ENCODE measurements at places on chromosomes 7 and 10.

DNA sequence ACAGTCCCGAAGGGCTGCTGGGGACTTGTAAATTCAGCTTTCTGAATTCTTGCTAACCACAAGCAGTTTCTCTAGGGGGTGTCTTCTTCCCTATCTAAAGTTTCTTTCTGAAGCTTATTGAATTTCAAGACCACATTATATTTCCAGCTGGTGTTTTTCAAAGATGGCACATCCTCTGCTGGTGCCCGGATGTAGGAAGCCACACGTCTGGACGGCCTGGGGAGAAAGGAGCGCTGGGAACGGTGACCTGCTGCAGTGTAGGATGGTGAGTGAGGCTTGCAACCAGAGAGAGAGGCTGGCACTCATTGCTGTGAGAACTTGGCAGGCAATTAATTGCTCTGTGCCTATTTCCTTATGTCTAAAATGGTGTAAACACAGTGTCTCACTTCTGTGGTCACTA is 776.4 kb downstream of the TYW1 start:
- no peak overlapping the region for H3K27ac ChIP-seq
- H3K4me1 ChIP-seq: no peaks in the 10 kb centered on the region
- H3K27me3 ChIP-seq: no peaks in the 10 kb centered on the region
- H3K36me3 ChIP-seq: no peaks in the 10 kb centered on the region
- no peak overlapping the region for H3K4me3 ChIP-seq

GRCh38 chr7:123131961-123132360 is 67.8 kb downstream of the SLC13A1 start:
- no peak for DNase-seq
- H3K27ac ChIP-seq: no peak overlapping the region
- H3K4me1 ChIP-seq: no peaks in the 10 kb centered on the region
- H3K27me3 ChIP-seq: no peaks in the 10 kb centered on the region
- no peaks in the 10 kb centered on the region for H3K36me3 ChIP-seq
- no peak overlapping the region for H3K4me3 ChIP-seq

DNA sequence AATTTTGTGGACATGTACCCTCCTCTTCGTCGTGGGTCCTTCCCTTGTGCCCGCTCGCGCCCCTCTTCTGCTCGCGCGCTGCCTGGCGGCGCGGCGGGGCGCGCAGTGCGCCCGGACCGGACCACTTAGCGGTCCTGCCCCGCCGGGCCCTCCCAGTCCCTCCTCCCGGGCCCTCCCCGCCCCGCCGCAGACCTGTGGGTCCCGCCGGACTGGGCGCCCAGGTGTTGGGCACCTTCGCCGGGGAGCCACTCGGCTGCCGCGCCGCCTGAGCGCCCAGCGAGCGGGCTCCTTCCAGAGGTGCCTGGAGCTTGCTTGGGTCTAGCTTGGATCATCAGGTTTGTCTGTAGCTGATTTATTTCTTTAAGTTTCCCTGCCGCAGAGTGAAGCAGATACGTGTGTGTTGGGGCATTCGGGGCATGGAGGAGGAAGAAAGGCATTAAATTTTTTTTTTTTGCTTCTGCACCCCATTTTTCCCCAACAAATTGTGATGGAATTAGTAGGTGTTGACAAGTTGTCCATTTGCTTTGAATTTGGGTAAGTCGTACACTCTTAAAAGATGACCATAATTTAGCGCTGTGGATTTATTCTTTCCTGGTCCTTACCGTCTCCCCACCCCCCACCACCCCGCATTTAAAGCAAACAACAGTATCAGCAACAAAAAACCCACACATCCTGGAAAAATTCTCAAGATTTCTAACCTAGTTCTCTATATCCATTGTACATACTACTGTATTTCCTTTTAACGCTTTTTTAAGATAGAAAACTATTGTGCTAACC is 905 bp downstream of the C1GALT1 start:
- no peaks in the 10 kb centered on the region for H3K36me3 ChIP-seq
- peak overlapping the region; percentile 93 for H3K4me3 ChIP-seq
- H3K27me3 ChIP-seq: no peaks in the 10 kb centered on the region
- DNase-seq: no peak
- peak overlapping the region; percentile 97 for H3K27ac ChIP-seq

DNA sequence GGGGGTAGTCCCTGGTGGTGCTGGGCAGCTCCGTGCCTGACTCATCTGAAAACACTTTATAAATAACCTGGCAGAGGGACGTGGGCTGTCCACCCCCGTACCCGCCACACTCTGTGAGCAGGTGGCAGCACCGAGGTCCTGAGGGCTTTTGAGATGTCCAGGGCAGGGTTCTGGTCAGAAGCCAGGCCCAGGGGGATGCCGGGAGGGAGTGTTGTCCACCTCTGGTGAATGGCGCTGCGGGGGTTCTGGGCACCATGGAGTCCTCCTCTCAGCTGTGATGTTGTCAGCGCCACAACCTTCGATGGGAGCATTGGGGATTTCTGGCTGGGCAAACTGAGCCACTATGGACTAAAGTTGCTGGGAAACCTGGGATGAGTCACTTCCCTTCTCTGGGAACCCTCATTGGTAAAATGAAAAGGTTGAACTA is 27.4 kb upstream of the GOLGA7B start:
- H3K36me3 ChIP-seq: no peaks in the 10 kb centered on the region
- no peaks in the 10 kb centered on the region for H3K4me1 ChIP-seq
- no peaks in the 10 kb centered on the region for H3K27me3 ChIP-seq
- no peak overlapping the region for H3K4me3 ChIP-seq
- H3K27ac ChIP-seq: no peak overlapping the region
- no peak for DNase-seq

GRCh38 chr7:3141326-3141725 is 97.7 kb upstream of the CARD11 start:
- H3K36me3 ChIP-seq: no peaks in the 10 kb centered on the region
- H3K4me1 ChIP-seq: no peaks in the 10 kb centered on the region
- no peak for DNase-seq
- H3K27ac ChIP-seq: no peak overlapping the region

GRCh38 chr10:31064348-31064747 is 32.7 kb upstream of the ZNF438 start:
- peaks cover 23% of the 10 kb centered on the region for H3K4me1 ChIP-seq
- peak overlapping the region; percentile 65 for H3K27ac ChIP-seq
- H3K36me3 ChIP-seq: no peaks in the 10 kb centered on the region
- DNase-seq: no peak

GRCh38 chr7:5424749-5425506 is 1.3 kb upstream of the TNRC18 start:
- peak overlapping the region; percentile 100 for H3K27ac ChIP-seq
- no peaks in the 10 kb centered on the region for H3K36me3 ChIP-seq
- peaks cover 19% of the 10 kb centered on the region for H3K4me1 ChIP-seq
- no peak for DNase-seq

DNA sequence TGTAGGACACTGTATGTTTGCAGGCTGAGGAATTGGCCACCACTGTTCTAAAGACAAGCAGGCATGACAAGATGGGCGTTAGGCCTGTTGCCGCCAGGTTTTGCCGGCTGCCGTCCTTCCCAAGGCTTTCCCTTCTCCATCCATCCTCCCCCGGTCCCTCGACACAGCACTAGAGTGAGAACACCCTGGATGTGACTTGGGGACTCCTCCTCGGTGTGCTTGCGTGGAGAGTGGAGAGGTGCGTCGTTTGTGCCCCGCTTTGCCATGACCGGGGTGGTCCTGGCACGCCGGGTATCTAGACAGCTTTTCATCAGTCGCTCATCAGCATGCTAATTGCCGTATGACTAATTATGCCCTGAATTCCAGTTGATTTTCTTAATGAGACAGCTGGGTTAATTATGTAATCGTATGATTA is 206.6 kb upstream of the SH2B2 start:
- DNase-seq: no peak
- H3K4me3 ChIP-seq: no peak overlapping the region
- no peaks in the 10 kb centered on the region for H3K36me3 ChIP-seq

GRCh38 chr7:2894118-2894940 is 50.2 kb upstream of the GNA12 start:
- no peaks in the 10 kb centered on the region for H3K36me3 ChIP-seq
- H3K27me3 ChIP-seq: no peaks in the 10 kb centered on the region
- no peak overlapping the region for H3K27ac ChIP-seq
- no peak for DNase-seq
- H3K4me3 ChIP-seq: no peak overlapping the region

DNA sequence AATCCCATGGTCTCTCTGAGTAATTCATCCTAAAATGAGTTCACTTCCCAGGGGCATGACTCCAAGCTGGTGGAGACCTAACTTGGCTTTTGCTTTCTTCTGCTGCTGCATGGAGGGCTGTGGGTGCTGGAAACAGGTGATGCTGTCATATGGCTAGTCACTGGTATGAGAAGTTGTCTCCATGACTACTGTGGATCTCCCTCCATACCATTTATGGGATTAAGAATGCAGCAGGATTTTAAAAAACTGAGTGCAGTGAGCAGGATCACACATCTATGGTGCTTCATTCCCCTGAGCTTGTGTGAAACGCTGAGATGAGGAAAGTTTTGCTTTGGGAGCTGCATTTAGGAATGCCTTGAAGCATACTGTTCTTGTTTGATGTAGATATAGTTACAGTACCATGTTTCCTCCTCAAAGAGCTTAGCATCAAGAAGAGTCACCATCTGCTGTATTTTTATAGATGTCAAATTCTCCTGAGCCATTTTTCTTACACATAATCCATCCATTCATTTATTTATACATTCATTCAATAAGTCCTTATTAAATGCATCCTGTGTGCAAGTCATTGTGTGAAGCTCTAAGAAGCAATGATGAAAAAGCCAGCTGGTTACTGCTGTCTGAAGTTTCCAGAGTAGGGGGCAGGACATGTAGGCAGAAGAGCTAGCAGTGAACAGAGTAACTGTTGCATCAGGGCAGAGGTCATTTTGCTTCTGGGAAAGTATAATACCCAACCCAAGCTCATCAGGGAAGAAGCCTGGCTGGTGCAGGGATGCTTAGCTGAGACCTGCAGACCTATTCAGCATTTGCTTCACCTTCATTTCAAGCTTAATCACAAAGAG is 534.8 kb downstream of the AUTS2 start:
- no peaks in the 10 kb centered on the region for H3K27me3 ChIP-seq
- H3K27ac ChIP-seq: no peak overlapping the region
- no peak overlapping the region for H3K4me3 ChIP-seq
- no peak for DNase-seq

- no peak overlapping the region for H3K4me3 ChIP-seq
- H3K4me1 ChIP-seq: peaks cover 15% of the 10 kb centered on the region
- no peak for DNase-seq
- H3K36me3 ChIP-seq: no peaks in the 10 kb centered on the region
Measured at GRCh38 chr7:1987591-1988532, 244.9 kb downstream of the MAD1L1 start.

DNA sequence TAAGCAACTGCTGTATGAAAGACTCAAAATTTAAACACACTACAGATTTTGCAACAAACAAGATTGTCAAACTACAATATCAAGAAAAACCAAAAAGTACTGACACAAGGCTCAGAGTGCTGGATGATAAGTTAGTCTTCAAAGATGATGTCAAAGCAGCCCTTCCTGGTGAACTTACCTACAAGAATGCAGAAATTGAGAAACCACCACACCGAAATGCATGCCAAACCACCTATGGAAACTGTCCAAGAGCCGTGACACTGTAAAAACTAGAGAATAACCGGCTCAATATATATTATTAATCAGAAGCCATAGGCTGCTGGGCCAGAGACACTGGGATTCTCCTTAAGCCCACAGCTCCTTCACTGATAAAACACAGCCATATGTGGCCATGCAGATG is 25.3 kb downstream of the DENND11 start:
- H3K4me1 ChIP-seq: no peaks in the 10 kb centered on the region
- no peaks in the 10 kb centered on the region for H3K36me3 ChIP-seq
- no peak overlapping the region for H3K4me3 ChIP-seq
- no peak overlapping the region for H3K27ac ChIP-seq
- no peaks in the 10 kb centered on the region for H3K27me3 ChIP-seq
- DNase-seq: no peak

- H3K4me1 ChIP-seq: no peaks in the 10 kb centered on the region
- DNase-seq: no peak
- no peaks in the 10 kb centered on the region for H3K27me3 ChIP-seq
- H3K36me3 ChIP-seq: no peaks in the 10 kb centered on the region
- H3K4me3 ChIP-seq: no peak overlapping the region
Measured at GRCh38 chr10:68224810-68225209, 7.1 kb downstream of the ATOH7 start.

GRCh38 chr10:70799124-70799523 is 13.9 kb upstream of the TBATA start:
- no peaks in the 10 kb centered on the region for H3K36me3 ChIP-seq
- H3K4me1 ChIP-seq: no peaks in the 10 kb centered on the region
- DNase-seq: no peak
- no peak overlapping the region for H3K27ac ChIP-seq

- DNase-seq: no peak
- H3K27me3 ChIP-seq: no peaks in the 10 kb centered on the region
- H3K4me3 ChIP-seq: no peak overlapping the region
Measured at GRCh38 chr10:76550806-76551205, 1086.8 kb downstream of the KCNMA1 start.

GRCh38 chr7:30923774-30924413 is 12.2 kb downstream of the AQP1 start:
- H3K27me3 ChIP-seq: no peaks in the 10 kb centered on the region
- no peak overlapping the region for H3K4me3 ChIP-seq
- no peak for DNase-seq
- peaks cover 21% of the 10 kb centered on the region for H3K4me1 ChIP-seq
